Right cardiac atrium (tissue), 5 donors: ENCODE measurements at places on chromosomes 7 and 10. TPM values are rescaled to one million over a fixed set of nuclear protein-coding genes. Genes with fewer than 3 reads are reported as not detected.

DNA sequence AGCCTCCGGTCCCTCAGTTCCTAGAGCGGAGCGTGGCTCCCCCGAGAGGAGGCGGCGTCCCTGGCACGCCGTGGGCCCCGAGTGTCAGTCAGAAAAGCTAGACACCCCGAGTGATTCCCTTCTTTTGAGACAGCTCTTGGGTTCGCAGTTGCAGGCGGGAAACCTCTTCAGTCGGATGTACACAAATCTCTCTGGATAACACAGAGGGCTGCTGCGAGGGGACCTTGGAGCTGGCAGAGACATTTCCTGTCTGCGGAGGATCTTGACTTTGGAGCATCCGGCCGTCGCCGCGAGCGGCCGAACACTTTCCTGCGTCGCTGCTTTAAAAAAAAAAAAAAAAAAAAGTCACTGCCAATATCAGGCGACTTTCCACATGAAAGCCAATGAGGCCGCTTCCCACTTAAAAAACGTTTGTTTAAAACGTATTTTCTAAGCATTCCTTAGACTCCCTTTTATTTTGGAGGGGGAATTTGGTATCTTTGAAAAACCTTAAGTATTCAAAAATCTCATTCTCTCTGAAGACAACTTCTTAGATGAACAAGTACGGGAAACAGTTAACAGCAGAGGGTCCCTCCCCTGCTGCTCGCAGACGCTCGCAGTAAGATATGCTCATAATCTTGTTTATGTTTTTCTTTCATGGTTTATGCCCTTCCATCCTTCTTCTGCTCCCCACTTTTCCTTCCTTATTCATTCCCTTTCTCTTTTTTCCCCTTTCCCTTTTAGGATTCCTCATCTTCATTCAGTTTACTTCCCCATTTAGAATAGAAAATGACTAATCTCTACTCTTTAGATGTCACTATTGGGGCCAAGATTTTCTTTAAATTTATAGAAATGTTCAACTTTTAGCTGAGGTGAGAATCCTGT is 10.0 kb downstream of the HHEX start:
- peak; percentile 52 for DNase-seq

DNA sequence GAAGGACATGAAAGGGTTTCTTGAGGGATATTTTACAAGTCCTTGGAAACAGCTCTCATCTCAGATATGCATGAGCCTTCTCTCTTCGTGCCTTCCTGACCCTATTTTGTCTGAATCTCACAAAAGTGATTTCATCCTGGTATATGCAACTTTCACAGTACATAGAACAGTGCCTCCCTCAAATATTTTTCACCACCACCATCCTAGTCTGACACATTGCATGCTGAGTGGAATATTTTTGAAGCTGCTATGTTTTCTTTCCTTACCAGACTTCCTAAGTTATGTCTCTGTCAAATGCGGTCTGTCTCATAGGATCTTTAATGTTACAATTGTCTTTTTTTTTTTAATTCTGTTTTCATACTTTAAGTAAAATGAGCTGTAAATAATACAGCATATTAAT is 673.3 kb upstream of the LRRN3 start:
- DNase-seq: no peak

DNA sequence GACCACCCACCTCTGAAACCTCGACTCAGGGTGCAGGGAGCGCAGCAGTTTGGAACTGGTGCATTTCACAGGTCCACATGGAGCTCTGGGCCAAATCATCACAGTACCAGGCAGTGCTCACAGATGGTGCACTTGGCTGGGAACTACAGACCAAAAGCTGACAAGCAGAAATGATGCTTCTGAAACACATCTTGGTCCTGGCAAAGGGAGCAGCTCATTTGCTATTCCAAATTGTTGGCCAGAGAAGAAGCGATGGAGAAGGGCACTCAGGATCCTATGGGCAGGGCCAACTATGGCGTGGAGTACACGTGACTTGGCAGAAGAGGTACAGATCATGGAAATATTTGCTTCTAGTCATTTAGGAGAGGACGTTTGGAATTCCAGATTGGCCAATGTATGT is 383.9 kb downstream of the CALN1 start:
- DNase-seq: no peak

DNA sequence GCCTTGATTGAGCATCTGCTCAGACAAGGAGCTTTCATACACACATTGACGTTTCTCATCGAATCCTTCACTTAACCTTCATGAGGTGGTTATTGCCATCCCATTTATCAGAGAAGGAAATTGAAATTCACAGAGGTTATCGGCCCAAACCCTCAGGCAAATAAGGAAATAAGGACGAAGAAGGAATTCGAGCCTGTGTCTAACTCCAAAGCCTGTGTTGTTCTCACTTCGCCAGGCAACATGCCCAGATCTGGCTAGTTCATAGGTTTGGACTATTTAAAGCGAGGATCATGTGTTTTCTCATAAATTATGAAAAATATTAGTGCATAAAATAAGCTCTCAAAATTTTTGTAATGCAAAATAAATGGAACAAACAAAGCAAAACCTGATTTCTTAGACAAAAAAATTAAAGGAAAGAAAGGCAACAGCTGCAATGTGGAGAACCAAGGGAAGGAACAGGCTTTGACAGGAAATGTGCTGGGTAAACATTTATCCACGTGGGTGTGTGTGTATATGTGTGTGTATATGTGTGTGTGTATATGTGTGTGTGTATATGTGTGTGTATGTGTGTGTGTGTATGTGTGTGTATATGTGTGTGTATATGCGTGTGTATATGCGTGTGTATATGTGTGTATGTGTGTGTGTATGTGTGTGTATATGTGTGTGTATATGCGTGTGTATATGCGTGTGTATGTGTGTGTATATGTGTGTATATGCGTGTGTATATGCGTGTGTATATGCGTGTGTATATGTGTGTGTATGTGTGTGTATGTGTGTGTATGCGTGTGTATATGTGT is 4.8 kb downstream of the UCN3 start:
- DNase-seq: no peak

DNA sequence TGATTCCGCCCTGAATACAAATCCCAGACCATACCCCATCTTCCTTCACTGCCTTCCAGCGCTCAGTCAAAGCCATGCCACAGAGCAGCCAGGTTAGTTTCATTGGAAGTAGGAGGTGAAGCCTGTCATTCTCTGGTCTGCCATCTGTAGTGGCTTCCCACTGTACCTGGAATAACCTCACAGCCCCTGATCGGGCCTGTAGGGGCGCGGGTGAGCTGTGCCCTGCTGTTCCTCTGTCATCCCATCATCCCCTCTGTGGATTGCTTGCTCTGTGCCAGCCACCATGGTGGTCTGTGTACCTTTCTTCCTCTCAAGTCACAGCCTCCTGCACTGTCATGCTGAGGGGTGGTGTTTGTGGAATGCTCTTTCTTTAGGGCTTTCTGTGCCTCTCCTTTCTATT is 155.1 kb downstream of the ZNF22 start:
- DNase-seq: no peak

DNA sequence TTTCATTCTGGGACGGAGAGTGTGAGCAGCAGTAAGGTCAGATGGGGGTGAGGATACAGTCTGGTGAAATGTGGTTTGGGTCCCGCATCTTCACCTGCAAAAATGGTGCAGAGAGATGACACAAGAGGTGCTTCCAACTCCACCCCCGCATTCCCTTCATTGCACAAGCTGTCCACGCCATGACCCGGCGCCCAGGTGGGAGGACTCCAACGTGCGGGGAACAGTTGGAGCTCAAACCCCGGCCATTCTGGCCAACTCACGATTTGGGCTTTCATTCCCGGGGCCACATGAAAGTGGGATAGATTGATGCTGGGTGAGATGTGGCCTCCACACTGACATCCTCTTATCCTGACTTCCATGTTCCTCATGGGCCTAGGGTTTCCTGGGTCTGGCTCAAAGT is 34.6 kb upstream of the ZNF273 start:
- no peak for DNase-seq

GRCh38 chr7:6284055-6284400 is 11.6 kb upstream of the CYTH3 start:
- no peak for DNase-seq

Gene OIT3
- 0.53 TPM for total RNA-seq

Gene NPC1L1
- total RNA-seq: 0.08 TPM

Gene ODAD2
- total RNA-seq: not detected
